ENCODE measurements at places on chromosomes 1 and 21.

DNA sequence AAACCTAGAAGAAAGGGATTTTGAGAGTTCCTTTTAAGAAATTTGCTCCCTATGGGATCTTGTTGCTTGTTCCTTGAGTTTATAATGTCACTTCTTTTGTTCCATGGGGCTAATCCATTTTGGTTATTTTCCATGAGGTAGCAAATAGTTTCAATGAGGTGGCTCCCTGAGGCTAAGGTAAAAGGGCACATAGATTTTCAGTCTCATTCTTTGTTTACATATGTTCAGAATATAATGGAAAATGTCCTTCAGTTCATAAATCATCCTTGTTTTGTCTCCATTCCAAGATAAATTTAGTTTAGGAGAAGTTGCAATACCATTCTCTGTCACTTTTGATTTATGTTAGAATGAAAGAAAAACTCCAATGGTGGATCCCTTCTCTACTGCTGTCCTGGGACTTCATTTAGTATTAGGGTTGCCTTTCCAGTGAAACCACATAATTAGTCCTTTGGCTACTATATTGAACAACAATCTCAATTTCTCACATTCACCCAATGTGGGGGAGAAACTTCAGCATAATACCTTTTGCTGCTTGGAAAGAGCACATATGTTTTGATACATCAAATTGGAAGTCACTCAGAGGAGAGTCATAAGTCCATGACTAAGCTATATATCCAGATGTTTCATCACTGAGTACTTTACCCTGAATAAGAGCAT lies 80.9 kb upstream of the ADAMTS5 start:
- DNase-seq: no peak

DNA sequence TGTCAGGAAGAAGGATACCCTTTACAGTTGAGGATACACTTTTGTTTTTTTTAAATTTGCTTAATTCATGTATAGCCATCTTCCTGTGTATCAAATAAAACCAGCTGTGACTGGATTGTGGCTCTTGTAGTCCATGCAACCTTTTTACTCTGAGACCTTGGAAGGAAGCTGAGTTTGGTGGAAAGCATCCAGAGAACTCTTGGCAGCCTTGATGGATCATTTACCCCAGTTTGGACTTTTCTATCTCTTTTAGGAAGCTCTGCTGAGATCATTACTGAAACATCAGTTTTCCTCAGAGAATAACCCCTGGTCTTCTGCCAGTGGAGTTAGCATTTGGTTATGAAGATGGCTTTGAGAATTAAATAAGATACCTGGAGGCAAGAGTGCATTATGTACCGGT lies 21.2 kb upstream of the APOBEC4 start:
- no peak for DNase-seq

DNA sequence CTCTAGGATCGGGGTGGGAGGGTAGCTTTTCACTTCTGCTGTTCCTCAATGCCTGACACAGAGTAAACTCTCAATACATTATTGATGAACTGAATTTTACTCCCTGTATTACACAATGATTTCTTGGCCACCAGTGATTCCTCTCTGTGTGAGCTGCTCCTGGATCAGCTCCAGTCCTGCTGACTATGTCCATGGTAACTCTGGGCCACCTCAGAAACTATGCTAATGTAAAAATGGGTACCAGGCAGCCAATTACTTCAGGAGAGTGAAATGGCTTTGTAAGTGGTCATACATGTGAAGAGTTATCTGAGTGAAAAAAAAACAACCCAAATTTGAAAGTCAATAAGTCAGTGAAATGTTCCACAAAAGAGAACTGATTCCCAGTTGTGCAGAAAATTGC lies 311.0 kb downstream of the KCNH1 start:
- no peak for DNase-seq

DNA sequence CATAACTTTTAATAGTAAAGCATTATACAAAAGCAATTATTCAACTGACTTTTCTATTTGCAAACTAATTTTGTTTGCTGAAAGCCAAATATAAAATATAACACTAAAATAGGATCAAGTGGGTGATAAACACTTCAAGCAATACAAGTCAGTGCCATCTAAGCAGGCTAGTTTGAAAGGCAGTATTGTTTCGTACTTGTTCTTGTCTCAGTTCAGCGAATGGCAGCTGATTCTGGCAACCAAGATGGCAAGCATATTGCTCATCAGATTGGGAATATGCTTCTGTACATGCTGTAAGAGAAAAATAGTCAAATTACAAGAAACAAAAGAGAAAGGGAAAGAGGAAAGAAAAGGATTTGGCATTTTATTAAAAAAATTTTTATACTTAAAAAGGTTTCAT lies 7.5 kb downstream of the TMEM59 start:
- no peak for DNase-seq

- DNase-seq: no peak
These were observed 564.4 kb downstream of the MATN1 start for GRCh38 chr1:30159015-30159414.

- no peak for DNase-seq
These were observed 8.2 kb upstream of the HHIPL2 start for GRCh38 chr1:222555992-222556615.

DNA sequence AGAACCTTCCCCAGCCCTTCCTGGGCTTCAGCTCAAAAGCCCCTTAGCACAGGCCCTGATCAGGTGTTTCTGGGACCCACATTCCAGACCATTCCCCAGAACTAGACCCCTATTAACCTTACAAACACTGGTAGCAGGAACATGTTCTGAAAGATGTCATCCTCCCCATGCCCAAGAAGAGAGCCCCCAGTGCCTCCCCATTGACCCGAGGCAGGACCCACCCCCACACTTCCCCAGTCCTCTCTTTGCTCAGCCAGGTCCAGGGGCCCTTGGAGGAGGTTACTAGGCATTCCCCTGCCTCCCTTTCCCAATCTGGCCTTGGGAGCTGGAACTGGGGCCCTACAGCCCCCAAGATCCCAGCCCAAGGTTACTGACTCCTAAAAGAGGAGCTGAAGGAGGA lies 38.9 kb upstream of the HMGB4 start:
- no peak for DNase-seq

GRCh38 chr1:37035796-37036666 lies 1.7 kb upstream of the GRIK3 start:
- no peak for DNase-seq

- DNase-seq: no peak
These were observed 37.0 kb upstream of the ATP6V1G3 start for GRCh38 chr1:198577444-198577843.

GRCh38 chr1:186681801-186682200 lies 1.6 kb upstream of the PTGS2 start:
- DNase-seq: no peak

GRCh38 chr1:157595356-157595755 lies 2.5 kb downstream of the FCRL4 start:
- no peak for DNase-seq

- DNase-seq: no peak
These were observed 56.3 kb upstream of the FAM20B start for GRCh38 chr1:178969226-178969987.

- no peak for DNase-seq
These were observed 15.3 kb downstream of the SEMA6C start for GRCh38 chr1:151130987-151131586.

- DNase-seq: no peak
These were observed 7.7 kb downstream of the MAD2L2 start for GRCh38 chr1:11673089-11673769.

DNA sequence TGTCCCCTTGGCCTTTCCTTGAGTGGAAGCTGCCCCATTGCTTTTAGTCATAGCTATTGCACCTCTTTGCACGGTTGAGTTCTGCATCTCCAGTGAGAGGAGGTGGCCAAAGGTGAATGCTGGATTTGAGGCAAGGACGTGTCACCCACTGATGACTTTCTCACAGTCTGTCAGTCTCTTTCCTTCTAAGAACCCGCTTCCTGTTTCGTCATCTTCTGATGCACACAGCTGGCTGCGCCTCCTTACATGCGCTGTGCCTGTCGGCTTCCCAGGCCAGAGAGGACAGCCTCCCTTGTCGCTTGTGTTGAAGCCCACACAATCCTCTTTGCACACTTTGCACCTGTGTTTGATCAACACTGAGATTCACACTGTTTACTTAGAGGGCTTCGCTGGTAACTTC lies 41.8 kb upstream of the PWP2 start:
- no peak for DNase-seq

- DNase-seq: no peak
These were observed 335.7 kb upstream of the SNX7 start for GRCh38 chr1:98325646-98326440.

DNA sequence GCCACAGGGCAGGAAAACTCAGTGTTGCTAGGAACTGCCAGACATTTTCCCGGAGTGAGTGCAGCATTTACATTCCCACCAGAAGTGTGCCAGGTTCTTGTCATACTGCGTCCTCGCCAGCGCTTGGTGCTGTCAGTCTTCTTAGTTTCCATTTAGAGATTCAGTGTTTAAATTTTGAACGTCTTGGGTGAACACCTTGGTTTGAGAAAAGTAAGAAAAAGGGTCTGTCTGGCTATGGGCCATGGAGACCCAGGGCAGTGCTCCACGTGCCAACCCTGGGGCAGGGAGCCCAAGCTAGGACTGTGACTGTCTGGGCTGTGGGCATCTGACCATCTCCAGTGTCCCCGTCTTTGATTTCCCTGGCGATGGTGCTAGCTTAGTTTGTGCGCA lies 16.0 kb downstream of the IBA57 start:
- no peak for DNase-seq

DNA sequence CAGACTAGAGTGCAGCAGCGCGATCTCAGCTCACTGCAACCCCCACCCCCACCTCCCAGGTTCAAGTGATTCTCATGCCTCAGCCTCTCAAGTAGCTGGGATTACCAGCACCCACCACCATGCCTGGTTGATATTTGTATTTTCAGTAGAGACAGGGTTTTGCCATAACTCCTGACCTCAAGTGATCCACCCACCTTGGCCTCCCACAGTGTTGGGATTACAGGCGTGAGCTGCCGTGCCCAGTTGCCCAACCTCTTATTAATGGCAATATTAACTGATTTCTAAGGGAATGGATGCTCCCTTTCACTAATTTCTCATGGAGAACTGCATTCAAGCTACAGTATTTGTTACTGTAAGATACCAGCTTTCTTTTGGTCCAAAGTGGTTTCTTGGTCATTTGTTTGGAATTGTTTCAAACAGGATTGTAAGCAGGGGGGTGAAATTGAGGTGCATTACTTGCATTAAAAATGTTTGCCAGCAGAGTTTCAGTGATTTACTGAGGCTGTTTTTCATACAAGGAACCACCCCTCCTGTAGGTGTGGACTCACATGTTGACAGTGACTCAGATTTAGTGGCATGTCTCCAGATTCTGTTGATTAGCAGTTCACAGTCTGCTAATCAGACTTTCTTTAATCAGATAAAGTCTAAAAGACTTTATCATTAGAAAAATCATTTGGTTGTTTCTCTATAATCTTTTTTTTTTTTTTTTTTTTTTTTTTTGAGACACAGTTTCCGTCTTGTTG lies 3.9 kb upstream of the TGFBR3 start:
- DNase-seq: no peak

- DNase-seq: no peak
These were observed 21.9 kb downstream of the HEYL start for GRCh38 chr1:39617488-39618049.

- DNase-seq: no peak
These were observed 8.5 kb downstream of the FNDC10 start for GRCh38 chr1:1591452-1591851.

GRCh38 chr1:163174524-163175437 lies 27.9 kb downstream of the RGS5 start:
- DNase-seq: peak; percentile 11

- DNase-seq: no peak
These were observed 375.2 kb downstream of the KCNH1 start for GRCh38 chr1:210758761-210759160.

- no peak for DNase-seq
These were observed 29.7 kb downstream of the EPHA2 start for GRCh38 chr1:16126160-16126559.

GRCh38 chr1:245870698-245871097 lies 636.4 kb downstream of the SMYD3 start:
- no peak for DNase-seq

DNA sequence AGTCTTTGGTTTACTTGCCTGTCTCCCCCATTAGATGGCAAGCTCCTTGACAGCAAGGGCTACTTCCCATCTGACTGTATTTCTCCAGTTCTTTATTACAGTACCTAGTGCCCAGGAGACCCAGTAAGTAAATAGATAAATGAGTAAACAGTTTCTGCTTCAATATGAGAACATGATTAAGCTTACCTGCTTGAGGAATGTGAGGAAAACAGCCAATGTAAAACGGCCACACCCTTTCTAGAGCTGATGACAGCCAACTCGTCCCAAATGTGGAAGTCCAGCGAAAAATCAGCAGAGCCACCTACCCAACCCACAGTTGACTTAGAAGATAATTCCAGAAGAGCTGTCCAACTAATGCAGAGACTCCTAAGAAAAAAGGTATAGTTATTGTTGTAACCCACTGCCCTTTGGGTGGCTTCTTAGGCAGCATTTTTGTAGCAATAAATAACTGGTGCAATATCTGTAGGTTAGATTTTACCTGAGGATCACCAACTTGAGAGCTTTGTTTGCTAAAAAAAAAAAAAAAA lies 6.5 kb upstream of the DR1 start:
- no peak for DNase-seq

DNA sequence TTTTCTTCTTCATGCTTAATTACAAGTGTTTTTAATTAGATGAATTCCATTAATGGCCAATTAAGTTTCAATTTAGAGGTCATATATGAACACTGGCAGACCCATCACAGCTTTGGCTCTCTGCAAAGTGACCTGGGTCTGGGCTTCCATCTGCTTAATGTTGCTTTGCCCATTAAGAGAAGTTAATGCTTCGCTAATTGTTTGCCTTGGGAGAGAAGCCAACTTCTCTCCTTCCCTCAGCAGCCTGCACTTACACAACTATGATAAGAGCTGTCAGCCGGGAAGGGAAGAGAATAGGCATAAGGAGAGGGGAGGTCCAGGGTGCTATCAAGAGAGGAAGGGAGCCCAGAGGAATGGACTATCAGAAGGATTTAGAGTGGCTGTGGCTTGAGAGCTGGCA lies 29.0 kb upstream of the CCDC190 start:
- no peak for DNase-seq

- DNase-seq: no peak
These were observed 26.8 kb downstream of the TP73 start for GRCh38 chr1:3679098-3679555.

DNA sequence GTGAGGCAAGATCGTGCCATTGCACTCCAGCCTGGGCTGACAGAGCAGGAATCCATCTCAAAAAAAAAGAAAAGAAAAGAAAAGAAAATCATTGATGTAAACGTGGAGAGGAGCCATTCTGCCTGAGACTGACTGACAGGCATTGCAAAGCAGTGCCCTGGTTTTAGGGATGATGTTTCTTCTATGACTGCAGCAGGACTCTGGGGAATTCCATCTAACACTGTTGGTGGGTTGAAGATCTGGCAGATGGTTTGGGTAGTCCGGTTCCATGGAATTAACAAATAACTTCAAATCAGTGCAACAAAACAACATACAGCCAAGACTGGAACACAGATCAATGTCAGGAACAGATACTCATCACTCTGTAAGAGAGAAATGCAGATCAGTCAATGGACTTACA lies 17.8 kb upstream of the LAMC2 start:
- DNase-seq: no peak

GRCh38 chr1:213244664-213245091 lies 193.6 kb downstream of the RPS6KC1 start:
- DNase-seq: no peak
